ENCODE measurements at places on chromosomes 16 and 17.

- H3K27me3 ChIP-seq, result no peaks in the 10 kb centered on the region
- no peak overlapping the region for H3K4me3 ChIP-seq
- peaks cover 20% of the 10 kb centered on the region for H3K4me1 ChIP-seq
- H3K36me3 ChIP-seq, result peaks cover 99% of the 10 kb centered on the region
- no peak overlapping the region for H3K27ac ChIP-seq
These were observed 23.5 kb downstream of the GTF3C1 start for GRCh38 chr16:27526180-27526579.

- H3K27ac ChIP-seq, result no peak overlapping the region
- H3K27me3 ChIP-seq, result no peaks in the 10 kb centered on the region
- no peak for DNase-seq
- H3K4me3 ChIP-seq, result no peak overlapping the region
- H3K4me1 ChIP-seq, result peaks cover 8% of the 10 kb centered on the region
- no peaks in the 10 kb centered on the region for H3K36me3 ChIP-seq
These were observed 12.5 kb upstream of the TMIGD1 start for GRCh38 chr17:30346221-30346795.

DNA sequence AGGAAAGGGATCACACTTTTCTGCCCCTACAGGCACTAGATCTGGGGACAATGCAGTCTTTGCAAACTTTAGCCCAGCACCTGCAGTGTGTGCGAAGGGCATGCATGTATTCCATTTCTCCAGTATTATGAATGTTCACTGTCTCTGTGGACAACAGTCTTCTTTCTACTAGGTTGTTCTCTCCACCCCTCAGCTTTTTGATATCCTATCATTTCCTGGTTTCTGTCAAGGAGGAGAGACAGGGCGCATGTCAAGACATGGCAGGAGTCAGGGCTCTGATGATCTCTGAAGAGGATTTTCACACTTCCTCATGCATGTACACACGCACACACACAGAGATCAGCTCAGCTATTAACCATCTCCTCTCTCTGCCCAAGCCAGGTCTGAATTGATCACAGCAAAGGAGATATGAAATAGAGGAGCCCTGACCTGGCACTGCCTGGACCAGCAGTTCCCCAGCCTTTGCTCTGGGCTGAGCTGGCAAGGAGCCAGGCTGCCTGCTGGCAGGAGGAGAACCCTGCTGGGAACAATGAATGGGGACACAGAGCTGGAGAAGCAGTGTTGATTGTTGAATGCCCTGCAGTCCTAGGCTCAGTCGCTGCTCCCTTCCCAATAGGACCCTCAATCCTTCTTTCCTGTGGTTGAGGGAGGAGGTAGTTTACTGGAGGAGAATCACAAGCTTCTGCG, 2.6 kb downstream of the GPR179 start:
- H3K27ac ChIP-seq, result no peak overlapping the region
- H3K27me3 ChIP-seq, result peaks cover 63% of the 10 kb centered on the region
- DNase-seq, result peak; percentile 12
- H3K36me3 ChIP-seq, result no peaks in the 10 kb centered on the region
- H3K4me1 ChIP-seq, result peaks cover 5% of the 10 kb centered on the region
- no peak overlapping the region for H3K4me3 ChIP-seq

DNA sequence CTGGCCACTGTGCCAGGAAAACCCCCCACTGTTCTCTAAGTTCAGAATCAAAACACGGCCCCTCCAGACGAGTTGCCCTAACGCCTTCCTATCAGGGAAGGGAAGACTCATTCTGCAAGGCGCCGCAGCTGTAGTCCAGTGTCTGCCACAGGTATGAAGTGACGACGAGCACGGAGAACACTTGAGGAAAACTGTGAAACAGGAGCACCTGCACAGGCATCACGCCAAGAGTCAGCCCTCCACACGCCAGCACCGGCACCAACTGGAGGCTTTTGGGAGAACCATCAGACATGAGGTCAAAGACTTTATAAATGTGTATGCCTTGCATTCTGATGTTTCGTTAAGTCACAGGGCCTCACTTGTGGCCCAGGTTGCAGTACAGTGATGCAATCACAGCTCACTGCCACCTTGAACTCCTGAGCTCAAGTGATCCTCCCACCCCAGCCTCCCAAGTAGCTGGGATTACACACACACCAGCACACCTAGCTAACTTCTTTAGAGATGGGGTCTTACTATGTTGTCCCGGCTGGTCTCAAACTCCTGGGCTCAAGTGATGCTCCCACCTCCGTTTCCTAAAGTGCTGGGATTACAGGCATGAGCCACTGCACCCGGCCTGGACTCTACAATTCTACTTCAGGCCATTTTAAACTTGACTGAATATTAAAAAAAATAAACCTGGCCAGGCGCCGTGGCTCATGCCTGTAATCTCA, 22.9 kb downstream of the KLHDC4 start:
- no peak for DNase-seq
- no peaks in the 10 kb centered on the region for H3K27me3 ChIP-seq
- no peak overlapping the region for H3K4me3 ChIP-seq
- H3K27ac ChIP-seq, result no peak overlapping the region

GRCh38 chr16:8591451-8591850, 1.1 kb upstream of the TMEM114 start:
- H3K36me3 ChIP-seq, result peaks cover 3% of the 10 kb centered on the region
- H3K27me3 ChIP-seq, result peaks cover 43% of the 10 kb centered on the region
- DNase-seq, result no peak
- H3K4me1 ChIP-seq, result peaks cover 18% of the 10 kb centered on the region
- no peak overlapping the region for H3K4me3 ChIP-seq
- no peak overlapping the region for H3K27ac ChIP-seq

DNA sequence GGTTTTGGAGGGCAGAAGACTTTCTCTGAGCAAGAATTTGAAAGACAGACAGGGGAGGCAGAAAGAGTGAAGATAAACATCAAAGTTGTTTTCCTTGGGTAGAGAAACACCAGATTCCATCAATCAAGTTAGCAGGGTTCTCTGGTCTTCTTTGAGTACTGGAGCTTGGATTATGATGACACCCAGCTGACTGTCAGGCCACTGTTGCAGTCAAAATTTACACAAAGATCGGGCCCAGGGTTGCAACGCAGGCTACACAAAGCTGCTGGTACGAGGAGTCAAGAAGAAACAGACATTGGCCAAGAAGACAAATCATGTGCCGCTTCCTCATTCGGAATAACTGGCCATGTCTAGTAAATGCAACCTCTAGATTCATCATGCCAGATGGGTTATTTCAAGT, 396.2 kb upstream of the XYLT1 start:
- no peak overlapping the region for H3K4me3 ChIP-seq
- no peaks in the 10 kb centered on the region for H3K4me1 ChIP-seq
- H3K27me3 ChIP-seq, result peaks cover 4% of the 10 kb centered on the region
- no peak overlapping the region for H3K27ac ChIP-seq
- no peak for DNase-seq

DNA sequence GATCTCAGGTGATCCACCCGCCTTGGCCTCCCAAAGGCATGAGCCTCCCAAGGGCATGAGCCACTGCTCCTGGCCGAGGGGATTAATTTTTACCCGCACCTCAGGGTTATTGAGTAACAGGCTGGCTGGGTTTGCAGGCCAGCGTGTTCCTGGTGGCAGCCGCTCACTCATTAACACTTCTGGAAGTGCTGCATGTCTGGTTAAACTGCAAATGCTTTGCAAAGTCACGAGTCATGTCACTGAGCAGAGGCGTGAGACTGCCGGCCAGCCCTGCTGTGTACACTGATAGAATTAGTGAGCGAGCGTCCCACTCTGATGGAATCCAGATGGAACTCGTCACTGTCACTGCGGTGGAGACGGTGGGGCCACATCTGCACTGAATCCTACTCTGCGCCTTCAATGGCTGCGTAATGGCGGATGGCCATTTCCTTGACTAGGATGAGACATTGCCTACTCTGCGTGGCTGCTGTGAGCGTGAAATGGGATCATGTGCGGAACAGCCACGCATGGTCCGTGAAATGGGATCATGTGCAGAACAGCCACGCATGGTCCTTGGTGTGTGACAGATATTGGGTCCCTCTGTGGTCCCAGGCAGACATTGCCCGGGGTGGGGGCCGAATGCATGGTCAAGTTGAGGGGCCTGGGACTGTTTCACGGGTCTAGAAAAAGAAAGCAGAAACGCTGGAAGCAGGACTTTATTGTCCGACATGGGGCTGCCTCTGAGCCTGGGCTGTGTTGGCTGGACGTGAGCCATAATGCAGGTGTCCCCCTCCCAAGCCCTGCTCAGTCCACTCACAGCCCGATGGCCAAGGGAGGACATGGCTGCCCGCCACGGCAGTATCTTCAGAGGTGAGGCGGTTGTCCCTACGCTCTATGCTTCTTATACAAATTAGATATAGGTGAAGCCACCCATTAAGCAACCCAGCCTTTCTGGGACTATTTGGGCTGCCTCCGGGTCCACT, 740 bp upstream of the SLC5A10 start:
- no peak for DNase-seq
- H3K27me3 ChIP-seq, result no peaks in the 10 kb centered on the region
- H3K27ac ChIP-seq, result peak overlapping the region; percentile 14
- H3K4me3 ChIP-seq, result no peak overlapping the region
- H3K4me1 ChIP-seq, result peaks cover 23% of the 10 kb centered on the region
- no peaks in the 10 kb centered on the region for H3K36me3 ChIP-seq

DNA sequence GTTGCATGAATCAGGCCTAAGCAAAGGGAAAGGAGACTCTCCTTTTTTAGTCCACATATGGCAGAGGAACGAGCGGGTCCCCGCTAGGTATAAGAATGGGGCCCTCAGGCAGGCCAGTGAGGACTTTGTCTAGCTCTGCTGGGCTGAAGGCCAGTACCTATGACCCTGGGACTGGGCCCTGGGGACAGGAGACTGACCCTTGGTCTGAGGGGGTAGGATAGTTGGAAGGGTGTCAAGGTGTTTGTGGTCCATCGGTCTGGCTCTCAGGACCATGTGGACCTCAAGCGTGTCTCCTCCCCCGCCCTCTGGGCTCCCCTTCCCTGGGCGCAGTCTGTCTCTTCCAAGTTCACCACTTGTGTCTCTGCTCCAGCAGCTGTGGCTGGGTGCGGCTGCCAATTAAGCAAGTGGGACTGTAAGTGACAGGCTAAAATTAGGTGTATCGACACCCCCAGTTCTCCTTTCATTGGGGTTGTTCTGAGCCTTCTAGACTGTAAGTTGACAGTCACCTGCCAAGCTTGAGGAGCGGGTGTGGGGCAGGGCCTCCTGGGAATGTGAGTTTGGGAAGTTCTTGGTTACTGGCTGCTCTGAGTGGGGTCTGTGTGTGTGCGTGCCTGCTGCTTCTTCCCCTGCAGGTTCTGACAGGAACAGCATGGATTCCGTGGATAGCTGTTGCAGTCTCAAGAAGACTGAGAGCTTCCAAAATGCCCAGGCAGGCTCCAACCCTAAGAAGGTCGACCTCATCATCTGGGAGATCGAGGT, 24.5 kb downstream of the AKAP1 start:
- no peak for DNase-seq
- no peak overlapping the region for H3K27ac ChIP-seq
- H3K4me1 ChIP-seq, result peaks cover 18% of the 10 kb centered on the region
- no peak overlapping the region for H3K4me3 ChIP-seq
- H3K27me3 ChIP-seq, result no peaks in the 10 kb centered on the region

- no peaks in the 10 kb centered on the region for H3K36me3 ChIP-seq
- H3K27ac ChIP-seq, result no peak overlapping the region
- no peaks in the 10 kb centered on the region for H3K4me1 ChIP-seq
These were observed 217.4 kb upstream of the TNRC6C start for GRCh38 chr17:77741109-77741508.

GRCh38 chr17:50923611-50924010, 57.5 kb upstream of the TOB1 start:
- no peak overlapping the region for H3K27ac ChIP-seq
- H3K4me3 ChIP-seq, result no peak overlapping the region
- peaks cover 6% of the 10 kb centered on the region for H3K27me3 ChIP-seq
- no peak for DNase-seq

Measured in mesenchymal stem cell (in vitro differentiated cells and primary cell).